OCI-M1 (cell line): ENCODE measurements at places on chromosomes 2 and 18.
A peak's percentile ranks its signal among the peaks of the same experiment; 100 is the strongest.

DNA sequence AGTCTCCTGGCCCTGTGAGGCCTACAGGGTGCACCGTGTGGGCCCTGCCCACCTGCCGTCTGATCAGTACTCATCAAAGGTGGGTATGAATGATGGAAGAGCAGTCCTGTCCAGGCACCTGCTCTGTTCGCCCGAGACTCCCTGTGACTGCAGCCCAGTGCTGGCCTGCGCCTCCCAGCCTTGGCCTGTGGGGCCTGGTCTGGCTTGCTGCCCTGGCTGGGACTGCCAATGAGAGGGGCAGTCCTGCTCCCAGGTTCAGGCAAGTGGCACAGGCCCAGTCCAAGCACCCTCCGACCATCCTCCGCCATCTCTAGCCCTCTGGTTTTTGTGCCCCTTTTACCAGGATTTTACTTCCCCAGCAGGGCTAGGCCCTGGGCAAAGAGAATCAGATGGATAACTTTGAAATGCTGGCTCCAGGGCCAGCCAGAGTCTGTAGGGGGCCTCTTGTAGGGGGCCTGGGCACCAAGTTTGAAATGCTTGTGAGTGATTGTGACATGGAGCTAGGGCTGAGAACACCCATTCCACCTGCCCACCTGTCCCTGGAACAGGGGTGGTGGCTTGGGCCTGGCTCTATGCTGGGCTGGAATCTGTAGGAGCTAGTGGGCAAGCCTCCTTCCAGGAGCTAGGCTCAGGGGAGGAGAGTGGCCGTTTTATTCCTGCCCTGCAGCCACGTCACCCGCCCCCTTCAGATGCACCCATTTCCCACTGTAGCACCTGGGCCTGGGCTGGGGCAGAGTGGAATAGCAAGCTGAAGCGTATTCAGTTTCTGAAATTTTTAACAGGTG is 8.7 kb upstream of the HS6ST1 start:
- no peak for DNase-seq

DNA sequence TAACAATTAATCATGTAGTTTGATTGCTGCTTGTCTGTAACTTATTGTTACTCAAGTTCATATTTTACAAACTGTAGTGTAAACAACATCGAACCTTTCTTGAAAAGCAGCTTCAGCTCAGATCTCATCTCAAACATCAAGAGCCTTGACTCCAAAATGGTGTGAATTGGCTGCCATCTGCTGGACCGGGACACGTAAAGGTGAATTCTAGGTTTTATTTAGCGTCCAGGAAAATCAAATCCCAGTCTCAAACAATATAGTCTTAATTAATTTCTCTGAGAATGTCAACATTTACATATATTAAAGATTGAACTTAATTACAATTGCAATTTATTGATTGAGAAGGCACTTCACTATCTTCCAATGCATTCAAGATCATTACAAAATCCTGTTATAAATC is 453.0 kb downstream of the GALR1 start:
- peak; percentile 37 for DNase-seq

GRCh38 chr2:146477383-146477782 is 1367.4 kb upstream of the ACVR2A start:
- DNase-seq, result no peak

GRCh38 chr2:180871649-180872048 is 108.8 kb upstream of the UBE2E3 start:
- DNase-seq, result no peak

- DNase-seq, result no peak
Observed at GRCh38 chr2:103873716-103874351, 980.1 kb upstream of the POU3F3 start.

DNA sequence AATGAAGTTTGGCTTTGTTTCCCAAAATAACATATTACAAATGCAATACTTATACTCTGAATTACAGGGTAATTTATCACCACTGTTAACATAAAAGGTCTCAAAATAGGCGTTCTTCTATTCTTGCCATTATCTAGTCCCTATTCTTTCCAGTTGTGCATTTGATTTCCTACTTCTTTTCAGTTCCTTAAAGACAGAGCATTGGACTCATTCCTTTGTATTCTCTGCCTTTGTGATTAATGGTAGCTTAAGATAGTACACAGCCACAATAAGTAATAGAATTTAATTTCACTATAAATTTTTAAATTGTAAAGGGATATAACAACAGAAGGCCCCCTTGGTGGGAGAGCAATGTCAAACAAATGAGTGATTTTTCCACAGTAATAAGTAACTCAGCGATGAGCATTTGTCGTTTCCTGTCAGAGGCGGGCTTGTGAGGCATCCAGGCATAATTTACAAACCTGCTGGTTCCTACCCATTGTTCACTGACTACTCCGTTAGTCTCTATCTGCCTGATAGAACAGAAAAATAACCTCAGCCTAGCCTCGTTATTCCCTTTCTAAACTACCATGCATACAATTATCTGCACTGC is 456.6 kb upstream of the REG3G start:
- DNase-seq, result no peak

DNA sequence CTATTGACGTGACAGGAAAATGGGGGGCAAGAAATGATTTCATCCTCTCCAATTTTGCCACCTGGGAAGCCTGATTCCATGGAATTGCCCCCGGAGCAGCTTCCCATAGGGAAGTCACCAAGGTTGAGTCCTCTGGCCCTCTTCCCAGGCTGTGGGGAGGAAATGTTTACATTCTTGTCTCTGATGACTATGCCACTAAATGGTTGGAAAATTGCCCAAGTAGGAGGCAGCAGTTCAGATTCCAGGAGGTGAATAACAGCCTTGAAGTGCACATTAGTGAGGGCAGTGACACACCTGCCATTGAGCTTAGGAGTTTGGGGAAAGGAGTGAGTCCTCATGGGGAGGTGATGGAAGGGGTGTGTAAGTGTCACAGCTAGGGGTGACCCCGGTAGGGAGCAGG is 449.2 kb upstream of the DCC start:
- no peak for DNase-seq

- DNase-seq, result no peak
Observed at GRCh38 chr2:165814473-165814872, 20.4 kb upstream of the GALNT3 start.

GRCh38 chr2:110674620-110675555 is 3.0 kb downstream of the BUB1 start:
- DNase-seq, result peak; percentile 88

GRCh38 chr2:167147271-167147941 is 259.1 kb downstream of the XIRP2 start:
- no peak for DNase-seq

DNA sequence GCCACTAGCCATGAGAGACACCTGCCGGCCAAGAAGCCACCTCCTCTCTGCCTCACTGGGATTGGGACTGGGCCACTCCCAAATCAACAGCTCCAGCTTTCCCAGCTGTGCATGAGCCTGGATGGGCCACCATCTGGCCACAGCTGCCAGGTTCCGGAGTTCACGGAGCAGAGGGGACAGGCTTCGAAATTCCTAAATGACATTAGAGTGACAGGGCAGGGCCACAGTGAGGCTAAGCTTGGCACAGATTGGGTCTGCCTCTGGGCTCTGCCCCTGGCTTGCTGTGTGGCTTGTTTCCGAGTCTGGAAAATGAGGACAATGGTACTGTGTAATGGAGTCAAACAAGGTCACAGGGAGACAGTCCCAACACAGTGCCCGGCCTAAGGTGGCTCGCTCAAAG is 6.5 kb downstream of the DIPK1C start:
- no peak for DNase-seq

- no peak for DNase-seq
Observed at GRCh38 chr2:202432776-202433175, 56.6 kb downstream of the BMPR2 start.

GRCh38 chr2:2646433-2647051 is 315.5 kb upstream of the MYT1L start:
- DNase-seq, result peak; percentile 6
